ENCODE measurements at places on chromosomes 6 and 20.

DNA sequence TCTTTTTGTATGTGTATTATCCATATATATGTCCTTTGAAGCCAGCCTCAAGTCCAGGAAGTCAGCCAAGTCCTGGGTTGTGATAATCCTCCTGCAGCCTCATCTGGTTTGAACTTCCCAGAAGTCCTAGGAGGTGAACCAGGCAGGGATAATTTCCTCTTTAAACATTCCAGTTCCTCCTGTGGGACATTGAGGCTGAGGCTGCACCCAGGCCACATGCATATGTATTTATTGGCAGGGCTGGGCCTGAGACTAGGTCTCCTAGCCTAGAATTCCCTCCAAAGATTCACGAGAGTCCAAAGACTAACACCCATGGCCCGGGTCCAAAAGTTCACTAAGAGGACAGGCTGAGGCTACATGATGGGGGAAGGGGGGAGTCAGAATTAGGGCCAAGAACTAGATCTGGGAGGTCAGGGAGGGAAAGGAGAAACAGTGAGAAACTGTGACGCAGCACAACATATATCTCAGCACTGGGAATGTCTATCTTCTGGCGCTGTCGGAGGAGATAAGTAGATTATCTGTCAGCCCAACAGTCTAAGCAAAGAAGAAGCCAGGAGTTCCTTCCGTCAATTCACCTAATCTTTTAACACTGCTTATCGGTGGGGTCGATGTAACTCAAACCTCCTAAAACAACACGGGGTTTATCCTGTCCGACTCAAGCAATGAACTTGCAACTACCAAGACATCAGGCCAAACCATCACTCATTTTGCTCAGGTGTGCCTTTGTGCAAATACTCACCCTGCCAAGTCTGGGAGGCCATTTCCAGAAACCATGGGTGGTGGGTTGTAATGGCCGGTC lies 43.3 kb downstream of the SNX5 start:
- no peak for DNase-seq

- DNase-seq, result no peak
These were observed 37.9 kb downstream of the VSTM2L start for GRCh38 chr20:37940858-37941257.

DNA sequence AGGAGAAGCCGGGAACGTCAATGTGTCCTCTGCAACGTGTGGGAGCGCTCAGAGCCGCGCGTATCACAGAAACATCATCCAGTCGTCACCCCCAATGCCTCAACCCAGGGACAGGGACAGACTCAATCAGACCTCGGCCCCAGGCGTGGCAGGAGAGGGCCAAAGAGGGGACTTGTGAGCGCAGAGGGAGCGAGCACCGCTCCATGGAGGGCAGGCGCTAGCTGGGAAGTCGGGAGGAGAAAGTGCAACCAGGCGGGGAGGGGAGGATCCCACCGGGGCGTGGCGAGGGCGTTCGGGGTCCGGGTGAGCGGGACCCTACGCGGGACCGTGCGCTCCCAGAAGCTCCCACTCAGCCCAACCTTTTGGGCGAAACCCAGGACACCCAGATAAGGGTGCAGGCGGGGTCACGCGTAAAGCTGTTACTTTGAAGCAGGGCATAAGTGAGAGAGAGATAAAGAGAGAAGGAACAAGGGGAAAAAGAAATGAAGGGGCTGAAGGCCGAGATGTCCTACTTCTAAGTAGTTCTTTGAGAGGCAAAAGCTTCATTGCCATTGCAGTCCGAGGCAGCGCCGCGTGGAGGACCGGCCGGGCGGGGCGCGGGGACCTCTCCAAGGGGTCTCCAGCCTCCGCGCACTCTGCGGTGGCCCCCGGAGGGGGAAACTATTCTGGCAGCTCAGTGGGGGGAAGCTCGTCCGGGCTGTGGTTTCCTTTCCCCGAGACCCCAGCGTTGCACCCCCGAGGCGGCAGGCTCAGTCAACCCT lies 862 bp upstream of the SOBP start:
- DNase-seq, result peak; percentile 35

- DNase-seq, result no peak
These were observed 16.1 kb upstream of the SLC17A3 start for GRCh38 chr6:25889877-25890853.

Data from GM19239 (cell line).